AG04449 (cell line): ENCODE measurements at places on chromosomes 6 and 20.

DNA sequence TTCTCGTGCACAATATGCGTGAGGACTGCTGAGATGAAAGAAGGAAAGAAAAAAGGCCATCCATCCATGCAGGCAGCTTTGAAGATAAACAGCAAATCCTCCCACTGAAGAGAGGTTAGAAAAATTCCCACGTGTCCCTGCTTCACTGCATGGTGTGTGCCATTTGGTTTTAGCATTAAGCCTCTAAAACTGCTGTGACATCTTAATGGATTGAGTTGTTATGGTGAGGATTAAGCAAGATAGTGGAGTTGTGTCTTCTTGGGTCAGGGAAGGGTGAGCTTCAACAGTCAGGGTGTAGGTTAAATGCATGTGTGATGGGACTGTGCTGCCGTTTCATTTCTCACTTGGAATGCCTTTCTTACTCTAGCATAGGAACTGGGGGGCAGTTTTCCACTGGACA is 50.5 kb downstream of the ZNF831 start:
- no peak for DNase-seq

GRCh38 chr6:44599672-44600071 is 212.2 kb downstream of the CDC5L start:
- no peak for DNase-seq

DNA sequence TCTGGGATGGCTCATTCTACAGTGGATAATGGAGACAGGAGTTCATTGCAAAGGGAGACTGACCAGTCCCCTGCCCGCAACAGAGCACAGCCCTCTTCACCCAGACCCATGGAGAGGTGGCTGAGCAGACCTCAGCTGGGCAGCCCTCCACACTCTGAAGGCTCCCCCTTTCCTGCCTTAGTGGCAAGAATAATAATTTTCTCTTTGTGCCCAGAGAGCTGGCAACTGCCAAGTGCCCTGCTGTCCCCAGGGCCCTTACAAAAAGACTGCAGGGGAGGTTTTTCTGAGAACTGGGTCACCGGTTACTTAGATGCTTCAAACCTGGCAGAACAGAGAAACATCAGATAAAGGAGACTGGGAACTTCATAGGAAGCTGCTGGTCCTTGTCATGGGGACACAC is 35.4 kb upstream of the ZNFX1 start:
- no peak for DNase-seq

DNA sequence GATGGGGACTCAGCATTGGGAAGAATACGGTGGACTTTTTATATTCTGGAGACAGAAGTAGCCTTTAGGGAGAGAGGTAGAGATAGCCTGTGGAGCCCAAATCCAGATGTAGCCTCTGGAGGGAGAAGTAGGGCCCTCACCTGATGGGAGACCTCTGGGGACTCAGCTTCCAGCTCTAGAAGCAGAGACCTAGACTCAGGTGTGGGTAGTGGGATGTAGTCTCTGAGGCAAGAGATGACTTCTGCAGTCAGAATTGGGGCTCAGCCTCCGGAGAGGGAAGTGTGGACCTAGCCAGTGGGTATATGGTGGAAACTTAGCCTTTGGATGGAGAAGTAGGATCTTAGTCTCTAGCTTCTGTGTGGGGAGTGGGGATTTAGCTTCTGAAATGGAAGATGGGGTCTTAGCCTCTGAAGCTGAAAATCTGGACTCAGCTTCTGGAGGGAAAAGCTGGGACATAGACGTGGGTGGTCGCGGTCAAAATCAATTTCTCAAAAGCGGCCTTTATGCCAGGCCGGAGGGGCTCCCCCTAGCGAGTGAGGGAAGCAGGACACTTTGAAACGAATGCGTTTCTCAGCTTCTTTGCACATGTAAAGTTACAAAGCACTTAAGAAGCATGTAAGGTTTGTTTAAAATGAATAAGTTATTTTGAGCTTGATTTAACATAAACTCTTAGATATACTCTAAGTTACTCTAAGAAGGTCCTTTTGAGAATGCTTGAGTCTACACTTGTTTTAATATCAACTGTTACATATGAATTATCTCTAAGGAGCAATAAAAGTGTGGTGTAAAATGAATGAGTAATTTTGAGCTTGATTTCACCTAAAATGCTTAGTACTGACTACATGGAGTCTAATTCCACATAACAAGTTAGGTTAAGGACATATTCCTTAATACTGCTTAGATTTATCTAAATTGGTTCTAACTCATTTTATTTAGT is 12.9 kb upstream of the ZNF343 start:
- no peak for DNase-seq

GRCh38 chr6:130466748-130467061 is 100.9 kb downstream of the TMEM200A start:
- DNase-seq = no peak

DNA sequence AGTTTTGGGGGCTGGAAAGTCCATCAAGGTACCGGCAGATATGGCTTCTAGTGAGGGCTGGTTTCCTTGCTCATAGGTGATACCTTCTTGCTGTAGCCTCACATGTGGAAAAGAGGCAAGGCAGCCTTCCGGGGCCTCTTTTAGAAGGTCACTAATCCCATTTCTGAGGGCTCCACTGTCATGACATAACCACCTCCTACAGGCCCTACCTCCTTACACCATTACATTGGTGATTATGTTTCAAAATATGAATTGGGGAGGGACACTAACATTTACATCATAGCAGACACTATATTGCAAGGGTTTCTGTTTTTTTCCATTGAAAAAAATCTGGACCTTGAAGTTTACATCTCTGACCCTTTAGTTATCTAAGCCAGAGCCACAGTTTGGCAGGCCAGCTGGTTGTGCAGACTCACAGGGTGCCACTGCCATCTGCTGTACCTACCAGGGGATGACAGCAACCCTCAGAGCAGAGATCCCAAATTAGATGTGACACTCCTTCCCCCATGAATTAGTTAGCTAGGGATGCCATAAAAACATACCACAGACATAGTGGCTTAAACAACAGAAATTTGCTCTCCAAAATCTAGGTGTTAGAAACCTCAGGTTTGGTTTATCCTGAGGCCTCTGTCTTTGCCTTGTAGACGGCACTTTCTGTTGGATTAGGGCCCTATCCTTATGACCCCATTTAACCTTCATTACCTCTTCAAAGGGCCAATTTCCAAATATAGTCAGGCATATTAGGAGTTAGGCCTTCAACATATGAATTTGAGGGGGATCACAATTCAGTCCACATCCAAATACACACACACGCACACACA is 166.4 kb upstream of the RNF217 start:
- DNase-seq = no peak

DNA sequence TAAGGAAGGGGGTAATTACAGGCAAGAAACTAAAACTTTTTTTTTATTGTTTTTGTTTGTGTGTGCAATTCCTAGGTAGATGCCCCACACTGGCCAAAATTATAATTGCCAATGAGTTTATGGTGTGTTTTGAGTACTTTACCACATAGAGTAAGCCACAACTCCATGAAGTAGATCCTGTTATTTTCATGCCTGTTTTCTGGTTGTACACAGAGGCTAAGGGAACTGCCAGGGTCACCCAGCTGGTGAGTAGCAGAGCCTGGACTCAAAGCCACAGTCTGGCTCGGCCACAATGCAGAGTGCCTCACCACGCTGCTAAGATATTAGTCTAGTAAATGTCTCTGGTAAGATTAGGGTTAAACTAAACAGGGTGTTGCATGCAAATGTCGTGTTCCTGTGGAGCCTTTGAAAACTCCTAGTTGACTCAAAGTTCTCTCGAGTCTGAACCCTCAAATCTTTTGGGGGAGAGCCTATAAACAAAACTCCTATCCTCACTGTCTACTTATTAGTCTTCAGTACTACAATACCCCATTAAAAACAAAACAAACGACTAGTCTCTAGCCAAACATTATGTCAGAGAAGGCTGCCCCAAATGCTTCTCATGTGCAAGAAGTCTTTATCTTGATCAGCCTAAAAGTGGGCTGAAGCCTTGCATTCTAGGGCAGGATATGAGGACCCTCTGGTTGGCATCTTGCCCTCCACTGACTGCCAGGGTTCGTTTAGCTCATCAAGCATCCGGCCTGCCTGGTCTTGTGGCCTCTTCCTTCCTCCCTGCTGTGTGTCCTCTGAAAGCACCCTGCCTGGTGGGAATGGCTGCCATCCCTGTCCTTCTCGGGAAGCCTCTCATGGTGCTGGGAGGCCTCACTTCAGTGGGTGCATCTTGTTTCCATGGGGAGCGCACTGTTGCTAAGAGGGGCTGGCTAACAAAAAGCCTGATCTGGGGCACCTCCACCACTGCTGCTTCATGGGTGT is 4.2 kb downstream of the DUSP22 start:
- no peak for DNase-seq

GRCh38 chr6:138803861-138804260 is 8.0 kb downstream of the ECT2L start:
- peak; percentile 12 for DNase-seq

DNA sequence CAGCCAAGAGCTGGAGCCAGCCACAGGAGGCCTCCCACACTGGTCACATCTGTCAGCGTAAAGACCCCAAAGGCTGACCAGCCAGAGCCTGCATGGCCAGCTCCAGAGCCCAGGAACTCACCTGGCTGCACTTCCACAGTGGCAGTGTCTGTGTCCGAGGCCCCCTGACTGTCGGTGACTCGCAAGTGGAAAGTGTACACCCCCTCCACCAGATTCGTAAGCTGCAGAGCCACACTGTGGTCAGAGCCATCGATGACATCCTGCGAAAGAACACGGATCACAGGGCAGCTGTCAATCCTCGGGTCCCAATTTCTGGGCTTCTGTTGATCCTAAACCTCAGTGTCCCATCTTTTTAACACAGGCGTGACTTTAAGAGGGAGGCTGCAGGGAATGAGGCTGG is 69.3 kb downstream of the ALDH5A1 start:
- no peak for DNase-seq

DNA sequence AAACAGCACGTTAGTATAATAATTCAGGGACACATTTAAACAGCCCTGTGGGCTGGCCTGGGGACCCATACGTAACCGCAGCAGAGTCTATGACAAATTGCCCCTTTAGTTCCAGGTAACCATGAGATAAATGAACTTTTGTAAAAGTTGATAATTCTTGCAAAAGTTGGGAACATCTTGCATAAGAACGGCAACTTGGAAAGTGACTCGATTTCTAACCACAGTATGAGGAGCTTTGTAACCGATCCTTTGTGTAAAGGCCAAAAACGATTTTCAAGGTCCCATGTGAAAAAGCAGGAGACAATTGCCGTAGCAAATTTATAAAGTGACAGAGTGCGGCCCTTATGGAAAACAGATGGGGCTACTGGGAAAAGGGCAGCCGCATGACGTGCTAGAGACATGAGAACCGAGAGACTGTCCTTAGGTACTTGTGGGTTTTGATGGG is 81.6 kb downstream of the PSMG4 start:
- no peak for DNase-seq

DNA sequence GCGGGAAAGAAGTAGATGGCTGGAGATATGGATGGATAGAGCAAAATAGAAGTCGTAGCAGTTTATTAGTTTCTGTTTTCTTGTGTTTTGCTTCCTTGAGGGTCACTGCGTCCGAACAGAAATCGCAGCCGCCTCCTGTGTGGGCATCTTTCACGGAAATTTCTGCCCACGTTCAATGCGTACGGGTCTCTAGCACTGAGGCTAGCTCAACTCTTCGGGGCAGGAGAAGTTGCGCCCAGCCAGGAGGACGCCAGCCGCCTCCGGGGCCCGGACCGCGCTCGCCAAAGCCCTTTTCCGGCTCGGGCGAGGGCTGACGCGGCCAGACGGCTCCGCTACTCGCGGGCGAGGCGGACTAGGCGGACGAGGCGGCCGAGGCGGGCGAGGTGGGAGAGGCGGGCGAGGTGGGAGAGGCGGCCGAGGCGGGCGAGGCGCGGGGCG is 814 bp downstream of the TFAP2B start:
- no peak for DNase-seq

- DNase-seq = no peak
Measured at GRCh38 chr6:149464411-149464810, 20.4 kb downstream of the ZC3H12D start.

DNA sequence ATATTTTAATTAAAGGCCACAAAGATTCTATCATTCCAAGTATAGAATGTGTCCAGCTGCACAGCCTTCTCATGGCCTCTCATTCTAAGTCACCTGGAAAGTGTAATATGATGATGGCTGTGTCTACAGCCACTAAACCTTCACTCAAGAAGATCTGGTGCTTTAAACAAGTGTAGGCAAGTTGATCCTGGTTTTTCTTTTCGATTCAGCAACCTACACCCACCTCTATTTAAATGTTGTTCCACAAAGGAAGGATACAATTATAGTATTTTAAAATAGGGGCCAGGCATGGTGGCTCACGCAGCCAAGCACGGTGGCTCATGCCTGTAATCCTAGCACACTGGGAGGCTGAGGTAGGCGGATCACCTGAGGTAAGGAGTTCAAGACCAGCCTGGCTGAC is 25.5 kb upstream of the DST start:
- no peak for DNase-seq

GRCh38 chr20:56537997-56538396 is 5.0 kb downstream of the FAM209B start:
- DNase-seq = no peak
